ENCODE measurements at places on chromosomes 3 and 15.

- H3K27ac ChIP-seq = peak overlapping the region; percentile 5
- no peak overlapping the region for H3K4me3 ChIP-seq
- H3K4me1 ChIP-seq = peaks cover 28% of the 10 kb centered on the region
- H3K27me3 ChIP-seq = no peaks in the 10 kb centered on the region
- peaks cover 51% of the 10 kb centered on the region for H3K36me3 ChIP-seq
Observed at GRCh38 chr15:81309647-81310450, 14.1 kb downstream of the STARD5 start.

DNA sequence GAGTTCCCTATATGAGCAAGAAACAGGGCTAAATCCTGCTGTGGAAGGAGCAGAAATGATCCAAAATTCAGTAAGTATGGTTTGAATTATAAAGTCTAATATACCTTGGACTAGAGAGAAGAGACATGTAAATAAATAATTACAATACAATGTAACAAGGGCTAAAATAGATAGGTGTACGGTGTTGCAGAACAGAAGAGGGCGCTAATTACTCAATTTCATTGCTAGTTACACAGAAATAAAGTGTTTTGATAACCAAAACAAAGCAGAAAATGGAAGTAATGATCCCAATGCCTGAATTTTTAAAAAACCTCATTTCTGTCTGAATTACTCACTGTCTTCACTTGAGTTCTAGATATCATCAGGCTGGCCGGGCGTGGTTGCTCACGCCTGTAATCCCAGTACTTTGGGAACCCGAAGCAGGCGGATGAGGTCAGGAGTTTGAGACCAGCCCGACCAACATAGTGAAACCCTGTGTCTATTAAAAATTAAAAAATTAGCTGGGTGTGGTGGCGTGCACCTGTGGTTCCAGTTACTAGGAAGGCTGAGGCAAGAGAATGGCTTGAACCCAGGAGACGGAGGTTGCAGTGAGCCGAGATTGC is 8.3 kb upstream of the PLCH1 start:
- no peak overlapping the region for H3K4me3 ChIP-seq
- H3K27ac ChIP-seq = no peak overlapping the region
- no peak for DNase-seq
- H3K36me3 ChIP-seq = no peaks in the 10 kb centered on the region
- H3K4me1 ChIP-seq = no peaks in the 10 kb centered on the region

GRCh38 chr3:31760654-31761053 is 220.4 kb downstream of the OSBPL10 start:
- no peaks in the 10 kb centered on the region for H3K27me3 ChIP-seq
- H3K27ac ChIP-seq = no peak overlapping the region
- no peak overlapping the region for H3K4me3 ChIP-seq
- no peak for DNase-seq
- no peaks in the 10 kb centered on the region for H3K36me3 ChIP-seq
- H3K4me1 ChIP-seq = no peaks in the 10 kb centered on the region

DNA sequence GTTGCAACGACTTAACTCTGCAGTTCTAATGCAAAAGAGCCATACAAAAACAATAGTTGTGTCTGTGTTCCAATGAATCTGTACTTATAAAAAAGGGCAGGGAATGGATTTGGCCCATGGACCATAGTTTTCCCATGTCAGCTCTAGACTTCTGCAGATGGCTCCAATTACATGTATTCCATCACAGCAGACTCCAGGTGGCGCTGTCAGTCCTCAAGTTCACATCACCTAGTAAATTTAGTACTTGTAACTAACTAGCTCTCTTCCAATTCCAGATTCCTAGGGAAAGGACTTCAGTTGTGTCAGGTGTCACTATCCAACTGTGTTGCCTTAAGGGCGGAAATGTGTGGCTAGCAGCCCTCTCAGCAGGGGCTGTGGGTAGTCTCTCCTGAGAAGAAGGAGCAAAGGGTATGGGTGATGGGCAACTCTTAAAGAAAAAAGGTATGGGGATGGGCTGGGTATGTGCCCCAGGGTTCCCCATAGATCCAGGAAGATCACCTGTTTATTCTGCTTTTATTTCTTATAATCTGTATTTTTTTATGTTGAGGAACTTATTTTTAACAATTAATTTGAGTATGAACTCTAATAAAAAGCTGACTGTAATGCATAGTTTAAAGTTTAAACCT is 36.2 kb downstream of the BBS4 start:
- H3K4me3 ChIP-seq = no peak overlapping the region
- peaks cover 3% of the 10 kb centered on the region for H3K36me3 ChIP-seq
- H3K27me3 ChIP-seq = no peaks in the 10 kb centered on the region
- peak; percentile 54 for DNase-seq
- no peak overlapping the region for H3K27ac ChIP-seq

- H3K4me3 ChIP-seq = no peak overlapping the region
- no peaks in the 10 kb centered on the region for H3K27me3 ChIP-seq
- no peak overlapping the region for H3K27ac ChIP-seq
- H3K4me1 ChIP-seq = no peaks in the 10 kb centered on the region
Observed at GRCh38 chr3:123334056-123334455, 114.8 kb downstream of the ADCY5 start.

DNA sequence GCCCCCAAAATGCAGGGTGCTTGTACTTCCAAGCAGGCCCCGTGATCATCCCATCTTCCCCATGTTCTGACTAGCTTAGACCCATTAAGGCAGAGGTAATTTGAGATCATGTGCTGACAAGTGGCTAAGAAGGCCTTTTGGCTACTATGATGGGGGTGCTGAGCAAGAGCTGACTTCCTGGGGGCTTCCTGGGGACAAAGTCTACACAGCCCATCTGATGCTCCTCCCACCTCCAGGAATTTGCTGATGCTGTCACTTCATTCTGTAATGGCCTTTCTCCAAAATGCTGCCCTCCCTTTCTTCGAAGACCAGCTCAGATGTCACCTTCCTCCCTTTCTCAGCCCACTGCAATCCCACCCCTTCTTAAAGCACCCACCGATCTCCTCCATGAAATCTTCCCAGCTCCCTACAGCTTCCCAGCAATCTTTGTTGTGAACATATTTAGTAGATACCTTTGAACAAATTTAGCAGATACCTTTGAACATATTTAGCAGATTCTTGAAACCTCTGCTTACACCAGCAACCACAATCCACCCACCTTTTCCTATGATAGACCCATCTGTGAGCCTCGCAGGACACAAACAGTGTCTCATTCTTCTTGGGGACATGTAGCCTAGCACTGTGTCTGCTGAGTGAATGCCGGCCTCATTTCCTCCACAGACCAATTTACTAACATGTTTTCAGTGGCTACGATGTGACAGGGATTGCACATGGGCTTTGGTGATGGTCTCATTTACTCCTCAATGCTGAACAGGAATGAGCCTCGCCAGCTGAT is 223.3 kb downstream of the EPHB1 start:
- DNase-seq = no peak
- no peaks in the 10 kb centered on the region for H3K27me3 ChIP-seq
- H3K4me1 ChIP-seq = no peaks in the 10 kb centered on the region
- no peaks in the 10 kb centered on the region for H3K36me3 ChIP-seq

GRCh38 chr15:51649659-51650521 is 27.3 kb upstream of the DMXL2 start:
- H3K36me3 ChIP-seq = no peaks in the 10 kb centered on the region
- no peak overlapping the region for H3K27ac ChIP-seq
- no peaks in the 10 kb centered on the region for H3K4me1 ChIP-seq
- H3K4me3 ChIP-seq = no peak overlapping the region
- DNase-seq = peak; percentile 31

GRCh38 chr3:111246967-111247760 is 175.5 kb downstream of the NECTIN3 start:
- no peak overlapping the region for H3K4me3 ChIP-seq
- H3K36me3 ChIP-seq = no peaks in the 10 kb centered on the region
- no peak overlapping the region for H3K27ac ChIP-seq
- no peaks in the 10 kb centered on the region for H3K27me3 ChIP-seq

GRCh38 chr3:127960421-127960965 is 45.5 kb downstream of the KBTBD12 start:
- no peak for DNase-seq
- H3K27ac ChIP-seq = no peak overlapping the region
- no peaks in the 10 kb centered on the region for H3K36me3 ChIP-seq

- no peak overlapping the region for H3K4me3 ChIP-seq
- H3K4me1 ChIP-seq = no peaks in the 10 kb centered on the region
- no peaks in the 10 kb centered on the region for H3K36me3 ChIP-seq
- H3K27ac ChIP-seq = no peak overlapping the region
- DNase-seq = no peak
- H3K27me3 ChIP-seq = no peaks in the 10 kb centered on the region
Observed at GRCh38 chr3:152960684-152961083, 125.8 kb downstream of the P2RY1 start.

- H3K4me3 ChIP-seq = no peak overlapping the region
- H3K27me3 ChIP-seq = no peaks in the 10 kb centered on the region
- H3K27ac ChIP-seq = peak overlapping the region; percentile 3
- H3K36me3 ChIP-seq = peaks cover 3% of the 10 kb centered on the region
- peak; percentile 67 for DNase-seq
Observed at GRCh38 chr15:88897456-88898194, 2.3 kb upstream of the HAPLN3 start.

GRCh38 chr15:28888900-28889299 is 3.1 kb downstream of the APBA2 start:
- H3K4me1 ChIP-seq = peaks cover 38% of the 10 kb centered on the region
- no peak overlapping the region for H3K4me3 ChIP-seq
- H3K36me3 ChIP-seq = no peaks in the 10 kb centered on the region
- no peak for DNase-seq
- H3K27ac ChIP-seq = no peak overlapping the region

GRCh38 chr3:63933459-63933858 is 21.3 kb upstream of the SCAANT1 start:
- no peak for DNase-seq
- no peaks in the 10 kb centered on the region for H3K27me3 ChIP-seq
- H3K4me1 ChIP-seq = peaks cover 7% of the 10 kb centered on the region

GRCh38 chr15:99486371-99487336 is 79.1 kb upstream of the MEF2A start:
- H3K27me3 ChIP-seq = no peaks in the 10 kb centered on the region
- no peak overlapping the region for H3K27ac ChIP-seq
- no peaks in the 10 kb centered on the region for H3K36me3 ChIP-seq
- H3K4me3 ChIP-seq = peak overlapping the region; percentile 29
- no peak for DNase-seq

- no peak for DNase-seq
- H3K36me3 ChIP-seq = no peaks in the 10 kb centered on the region
- H3K4me1 ChIP-seq = no peaks in the 10 kb centered on the region
- H3K4me3 ChIP-seq = no peak overlapping the region
- no peaks in the 10 kb centered on the region for H3K27me3 ChIP-seq
Observed at GRCh38 chr3:76643623-76644304, 396.1 kb upstream of the ROBO2 start.

GRCh38 chr3:39141171-39141995 is 12.0 kb downstream of the CSRNP1 start:
- no peak overlapping the region for H3K27ac ChIP-seq
- DNase-seq = no peak
- no peaks in the 10 kb centered on the region for H3K27me3 ChIP-seq

DNA sequence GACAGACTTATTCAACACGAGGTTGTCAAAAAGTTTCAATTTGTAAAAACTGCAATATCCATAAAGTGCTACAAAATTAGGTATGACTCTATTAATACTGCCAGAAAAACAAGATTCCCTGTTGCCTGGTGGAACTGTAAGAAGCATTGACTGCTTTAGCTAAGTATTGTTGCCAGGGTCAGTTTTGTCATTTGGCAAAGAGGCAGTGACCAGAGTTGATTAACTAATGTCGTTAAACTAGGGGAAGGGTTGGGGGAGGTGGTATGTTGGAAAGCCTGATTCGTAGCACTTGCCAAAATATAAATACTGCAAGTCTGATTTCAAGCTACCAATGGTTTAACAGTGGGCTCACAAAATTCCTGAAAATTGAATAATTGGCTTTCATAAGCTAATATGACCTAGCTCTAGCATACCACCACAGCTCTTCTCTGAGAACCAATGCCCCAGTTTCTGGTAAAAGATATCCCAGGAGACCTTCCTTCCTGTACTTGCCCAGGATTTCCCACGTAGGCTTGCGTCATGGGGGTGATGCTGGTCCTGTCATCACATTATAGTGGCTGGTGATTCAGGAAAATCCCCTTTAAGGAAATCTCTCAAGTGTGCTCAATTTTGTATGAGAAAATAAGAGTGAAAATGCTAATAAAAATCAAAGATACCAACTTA is 266.4 kb upstream of the TBC1D5 start:
- no peak for DNase-seq
- no peaks in the 10 kb centered on the region for H3K27me3 ChIP-seq
- no peaks in the 10 kb centered on the region for H3K4me1 ChIP-seq
- no peaks in the 10 kb centered on the region for H3K36me3 ChIP-seq
- H3K27ac ChIP-seq = no peak overlapping the region

DNA sequence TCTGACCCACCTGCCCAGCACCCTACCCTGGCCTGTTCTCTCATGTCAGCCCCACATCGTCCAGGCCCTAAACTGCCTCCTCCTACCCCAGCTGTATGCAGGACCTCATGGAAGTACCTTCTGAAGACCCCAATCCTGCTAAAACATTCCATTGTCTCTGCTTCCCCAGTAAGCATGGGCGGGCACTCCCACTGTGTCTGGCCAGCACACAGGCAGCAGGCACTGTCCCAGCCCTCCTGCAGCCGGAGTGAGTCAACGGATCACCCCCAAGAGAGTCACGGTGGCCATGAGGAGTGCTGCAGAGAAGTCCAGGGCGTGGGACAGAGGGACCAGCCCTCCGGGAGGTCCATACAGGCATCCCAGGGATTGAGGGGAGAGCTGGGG is 36.4 kb upstream of the SLCO2A1 start:
- H3K27ac ChIP-seq = no peak overlapping the region
- no peaks in the 10 kb centered on the region for H3K27me3 ChIP-seq
- no peak overlapping the region for H3K4me3 ChIP-seq
- H3K4me1 ChIP-seq = no peaks in the 10 kb centered on the region
- no peak for DNase-seq

GRCh38 chr3:23084367-23084766 is 118.8 kb upstream of the UBE2E2 start:
- no peaks in the 10 kb centered on the region for H3K4me1 ChIP-seq
- no peak overlapping the region for H3K4me3 ChIP-seq
- no peaks in the 10 kb centered on the region for H3K27me3 ChIP-seq
- no peak overlapping the region for H3K27ac ChIP-seq
- DNase-seq = no peak

- H3K36me3 ChIP-seq = no peaks in the 10 kb centered on the region
- peaks cover 13% of the 10 kb centered on the region for H3K4me1 ChIP-seq
- no peaks in the 10 kb centered on the region for H3K27me3 ChIP-seq
- no peak overlapping the region for H3K27ac ChIP-seq
Observed at GRCh38 chr3:115790759-115791158, 167.4 kb downstream of the GAP43 start.
